ENCODE measurements at places on chromosomes 5 and 9.

- DNase-seq, result no peak
These were observed 190.4 kb downstream of the EPB41L4A start for GRCh38 chr5:112228667-112229066.

DNA sequence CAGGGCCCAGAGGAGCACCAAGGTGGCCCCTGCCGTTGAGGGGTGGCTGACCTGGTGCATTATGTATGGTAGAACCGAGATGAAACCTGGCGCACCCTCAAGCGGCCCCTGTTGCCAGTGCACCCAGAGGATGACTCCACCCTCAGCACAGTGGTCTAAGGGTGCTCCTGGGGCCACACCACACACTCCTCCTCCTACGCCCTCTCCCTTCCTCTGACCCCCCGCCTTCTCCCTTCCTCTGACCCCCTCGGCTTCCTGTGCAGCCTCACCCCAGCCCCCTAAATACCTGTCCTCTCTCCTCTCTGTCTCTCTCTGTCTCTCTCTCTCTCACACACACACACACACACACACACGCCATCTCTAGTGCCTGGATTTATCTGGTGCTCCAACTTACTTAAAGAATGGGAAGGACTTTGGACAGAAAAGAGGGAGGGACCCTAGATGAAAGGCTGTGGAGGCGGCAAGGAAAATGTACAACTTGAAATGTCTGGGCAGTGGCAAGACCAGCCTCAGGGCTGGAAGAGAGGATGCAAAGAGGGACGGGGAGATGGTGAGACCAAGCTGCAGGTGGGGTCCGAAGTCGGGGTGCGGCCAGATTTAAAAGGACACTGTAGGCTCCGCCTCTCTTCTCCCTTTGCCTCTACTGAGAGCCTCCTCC is 18.2 kb upstream of the SLC30A5 start:
- no peak for DNase-seq

- no peak for DNase-seq
These were observed 123.2 kb upstream of the KIF2A start for GRCh38 chr5:62182802-62183201.

DNA sequence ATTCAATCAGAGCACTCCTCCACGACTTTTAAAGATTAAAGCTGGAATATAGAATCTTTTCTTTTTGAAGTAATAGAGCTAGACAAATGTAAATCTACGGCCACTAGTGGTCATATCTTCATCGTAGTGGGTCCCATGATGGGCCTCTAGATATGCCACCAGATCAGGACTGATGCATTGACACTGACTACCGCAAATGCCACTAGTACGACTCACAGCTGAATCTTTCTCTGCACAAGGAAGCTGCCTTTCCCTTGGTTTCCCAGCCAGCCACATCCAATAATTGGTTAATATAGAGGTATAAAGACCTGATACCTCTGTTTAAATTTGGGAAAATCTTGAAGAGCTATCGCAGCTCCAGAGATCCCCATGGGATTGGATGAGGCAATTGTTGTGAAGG is 37.8 kb upstream of the ADRB2 start:
- no peak for DNase-seq

- no peak for DNase-seq
These were observed 13.8 kb upstream of the CLIC3 start for GRCh38 chr9:137009938-137010732.

GRCh38 chr5:177222269-177222668 is 81.2 kb downstream of the RAB24 start:
- DNase-seq, result no peak

- no peak for DNase-seq
These were observed 100.9 kb downstream of the EBF1 start for GRCh38 chr5:158998793-158999325.

GRCh38 chr9:91253488-91253887 is 108.2 kb downstream of the AUH start:
- DNase-seq, result peak; percentile 46

- no peak for DNase-seq
These were observed 59.3 kb upstream of the CD180 start for GRCh38 chr5:67255881-67256280.

GRCh38 chr9:69279084-69279731 is 45.8 kb upstream of the ENTREP1 start:
- peak; percentile 49 for DNase-seq

GRCh38 chr5:36751886-36752285 is 124.7 kb upstream of the NIPBL start:
- DNase-seq, result no peak

- DNase-seq, result no peak
These were observed 33.7 kb upstream of the ADRB2 start for GRCh38 chr5:148792744-148793143.

DNA sequence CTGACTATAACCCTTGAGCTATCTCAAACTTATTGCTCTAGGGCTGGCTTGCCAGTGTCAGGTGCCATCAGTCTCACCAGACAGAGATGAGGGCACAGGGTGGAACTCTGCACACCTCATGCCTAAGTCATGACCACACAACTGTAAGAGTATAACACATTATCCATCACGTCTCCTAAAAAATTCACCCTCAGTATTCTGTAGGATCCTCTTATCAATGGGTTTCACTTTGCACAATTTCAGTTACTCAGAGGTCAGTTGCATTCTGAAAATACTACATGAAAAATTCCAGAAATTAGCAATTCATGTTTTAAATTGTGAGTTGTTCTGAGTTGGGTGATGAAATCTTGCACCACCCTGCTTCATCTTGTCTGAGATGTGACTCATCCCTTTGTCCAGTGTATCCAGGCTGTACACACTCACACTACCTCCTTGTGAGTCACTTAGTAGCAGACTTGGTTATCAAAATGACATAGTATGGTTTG is 690.9 kb upstream of the CDH18 start:
- DNase-seq, result no peak

- DNase-seq, result peak; percentile 95
These were observed 4.0 kb upstream of the TRAF2 start for GRCh38 chr9:136882109-136882946.

GRCh38 chr9:89844075-89844474 is 239.3 kb downstream of the GADD45G start:
- no peak for DNase-seq

DNA sequence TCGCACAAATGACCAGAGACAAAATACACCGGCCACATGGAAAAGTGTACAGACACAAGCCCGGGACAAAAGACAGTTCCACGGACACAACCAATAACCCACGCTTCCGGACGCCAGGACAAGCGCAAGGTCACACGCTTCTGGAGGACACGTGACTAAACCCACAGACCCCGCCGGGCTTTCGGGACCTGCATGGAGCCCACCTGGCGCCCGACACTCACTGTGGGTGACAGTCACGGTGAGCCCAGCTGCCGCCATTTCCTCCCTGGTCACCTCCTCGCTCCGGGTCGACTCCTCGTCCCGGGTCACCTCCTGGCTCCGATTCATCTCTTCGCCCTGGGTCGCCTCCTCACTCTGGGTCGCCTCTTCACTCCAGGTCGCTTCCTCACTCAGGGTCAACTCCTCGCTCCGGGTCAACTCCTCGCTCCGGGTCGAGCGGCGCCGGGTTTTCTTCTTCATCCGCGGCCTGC is 470 bp downstream of the BAG1 start:
- DNase-seq, result peak; percentile 58

DNA sequence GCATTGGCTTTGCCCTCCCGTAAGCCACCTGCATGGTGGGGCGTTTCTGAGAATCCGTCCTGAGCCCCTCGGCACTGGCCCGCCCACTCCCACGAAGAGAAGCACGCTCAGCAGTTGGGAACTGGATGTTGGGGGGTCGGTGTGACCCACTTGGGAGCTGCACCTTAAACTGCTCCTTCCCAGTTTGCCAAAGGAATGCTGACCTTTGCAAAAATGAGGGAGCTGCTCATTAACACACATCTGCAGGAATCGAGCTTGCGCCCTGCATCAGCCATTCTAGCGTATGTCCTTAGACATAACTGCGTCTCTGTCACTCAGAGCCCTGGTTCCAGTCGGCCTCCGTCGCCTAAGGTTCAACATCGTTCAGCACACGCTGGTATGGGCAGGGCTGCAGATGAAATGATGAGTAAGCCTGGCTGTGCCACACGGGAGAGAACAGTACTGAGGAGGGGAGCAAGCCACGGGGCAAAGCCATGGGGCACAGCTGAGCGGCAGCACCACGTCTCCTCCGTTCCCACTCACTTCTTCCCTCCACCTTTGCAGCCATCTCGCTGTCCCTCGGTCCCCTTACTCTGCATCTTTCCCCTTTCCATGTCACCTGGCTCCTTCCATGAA is 28.8 kb upstream of the NCS1 start:
- DNase-seq, result no peak

- no peak for DNase-seq
These were observed 321.0 kb upstream of the IRX4 start for GRCh38 chr5:2203774-2204173.
